Fibroblast of gingiva (primary cell): ENCODE measurements at places on chromosomes 4 and X.

DNA sequence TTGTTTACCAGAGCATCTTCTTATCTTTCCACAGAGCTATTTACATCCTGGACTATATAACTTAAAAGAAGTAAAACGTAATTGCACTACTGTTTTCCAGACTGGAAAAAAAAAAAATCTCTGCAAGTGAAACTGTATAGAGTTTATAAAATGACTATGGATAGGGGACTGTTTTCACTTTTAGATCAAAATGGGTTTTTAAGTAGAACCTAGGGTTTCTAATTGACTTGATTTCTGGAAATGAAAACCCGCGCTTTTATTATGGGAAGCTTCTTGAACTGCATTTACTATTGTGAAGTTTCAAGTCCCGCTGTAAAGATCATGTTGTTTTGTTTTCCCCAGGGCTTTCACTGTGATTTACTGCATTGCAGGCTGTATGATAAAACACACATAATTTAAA, 162.7 kb downstream of the STIM2 start:
- no peak for DNase-seq

- DNase-seq, result no peak
Measured at GRCh38 chrX:7638078-7638710, 204.8 kb upstream of the VCX start.

DNA sequence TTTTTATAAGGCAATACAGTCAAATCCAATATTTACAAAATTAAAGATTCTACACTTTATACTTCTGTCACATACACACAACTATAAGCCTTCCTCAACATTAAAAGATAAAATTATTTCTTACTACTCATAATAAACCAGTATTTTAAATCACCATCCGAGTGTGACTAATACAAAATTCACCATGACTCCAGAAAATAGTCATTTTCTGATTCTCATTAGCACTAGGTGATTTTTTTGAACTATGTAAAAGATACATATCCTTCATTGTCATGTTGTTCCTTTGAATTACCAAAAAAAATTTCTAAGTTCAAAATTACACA, 646 bp upstream of the SLC7A11 start:
- DNase-seq, result no peak

DNA sequence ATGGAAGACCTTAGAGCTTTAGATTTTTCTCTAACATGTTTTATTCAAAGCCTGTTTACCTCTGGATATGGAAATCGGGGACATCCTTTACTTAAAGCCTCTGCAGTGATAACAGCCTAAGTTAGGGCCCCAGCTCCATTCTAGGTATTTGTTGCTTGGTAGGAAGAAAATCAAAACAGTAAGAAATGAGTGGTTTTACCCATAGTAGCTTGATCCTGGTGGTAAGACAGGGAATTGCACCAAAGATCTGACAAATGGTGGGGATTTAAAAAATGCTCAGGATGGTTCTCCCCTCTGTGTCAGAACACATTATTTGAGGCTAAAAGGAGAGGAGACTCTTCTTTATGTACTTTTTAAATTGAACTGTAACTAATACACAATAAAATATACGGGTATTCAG, 52.4 kb downstream of the AFF2 start:
- DNase-seq, result no peak

DNA sequence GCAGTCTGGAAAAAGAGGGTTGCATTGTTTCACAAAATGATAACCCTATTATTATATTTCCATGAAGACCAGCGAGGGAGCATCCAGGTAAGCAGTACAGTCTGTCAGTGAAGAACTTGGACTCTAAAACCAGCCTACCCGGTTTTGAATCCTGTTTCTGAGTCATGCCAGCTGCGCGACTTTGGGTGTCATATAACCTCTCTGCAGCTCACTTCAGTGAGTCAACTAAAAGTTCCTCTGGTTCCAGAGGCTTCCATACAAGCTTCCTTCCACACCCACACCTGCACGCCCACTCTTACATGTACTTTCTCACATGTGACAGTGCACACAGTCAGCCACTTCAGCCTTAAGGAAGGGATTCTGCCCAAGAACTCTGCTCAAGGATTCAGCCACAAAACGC, 49.8 kb upstream of the PRPS2 start:
- no peak for DNase-seq

DNA sequence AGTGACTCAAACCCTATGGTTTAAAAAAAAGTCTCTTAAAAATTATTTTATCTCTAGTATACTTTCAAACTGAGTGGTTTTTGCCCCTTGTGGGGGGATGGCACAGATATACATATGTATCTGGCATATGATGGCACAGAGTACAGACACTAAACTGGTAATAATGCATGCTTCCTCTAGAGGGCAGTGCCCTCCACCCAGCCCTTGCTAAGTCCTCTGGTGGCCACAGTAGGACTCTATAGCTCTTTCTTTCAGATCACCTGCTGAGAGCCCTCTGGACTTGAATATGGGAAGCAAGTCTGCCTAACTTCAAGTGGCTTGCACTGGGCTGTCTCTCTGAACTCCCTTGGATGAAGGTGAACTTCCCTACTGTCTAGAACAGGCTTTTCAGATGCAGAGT, 66.3 kb downstream of the TSPAN7 start:
- DNase-seq, result no peak

GRCh38 chr4:88866862-88867550, 169.4 kb upstream of the NAP1L5 start:
- DNase-seq, result no peak

DNA sequence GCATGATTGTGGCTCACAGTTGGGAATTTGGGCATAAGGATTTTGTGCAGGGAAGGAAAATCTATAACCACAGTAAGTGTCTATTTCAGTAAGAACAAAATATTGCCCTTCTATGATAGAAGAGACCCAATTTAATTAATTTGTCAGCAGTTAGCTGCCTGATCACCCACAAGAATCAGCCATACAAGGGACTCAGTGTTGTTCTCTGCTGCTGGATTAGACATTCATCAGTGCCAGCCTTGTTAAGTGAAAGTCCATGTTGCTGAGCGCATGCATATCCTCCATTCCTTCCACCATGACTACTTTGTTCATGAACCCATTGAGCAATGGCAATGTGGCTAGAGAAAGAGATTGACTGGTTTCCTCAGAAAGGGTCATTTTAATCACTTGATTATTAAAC, 125.3 kb upstream of the PDHA2 start:
- DNase-seq, result no peak
